ENCODE measurements at places on chromosomes 4 and X. TPM values are rescaled to one million over a fixed set of nuclear protein-coding genes. Genes with fewer than 3 reads are reported as not detected.

Gene ZIC3
- total RNA-seq, result not detected

GRCh38 chrX:46704767-46705386 is 54.0 kb downstream of the SLC9A7 start:
- H3K36me3 ChIP-seq, result no peaks in the 10 kb centered on the region
- no peaks in the 10 kb centered on the region for H3K27me3 ChIP-seq
- H3K4me1 ChIP-seq, result no peaks in the 10 kb centered on the region

DNA sequence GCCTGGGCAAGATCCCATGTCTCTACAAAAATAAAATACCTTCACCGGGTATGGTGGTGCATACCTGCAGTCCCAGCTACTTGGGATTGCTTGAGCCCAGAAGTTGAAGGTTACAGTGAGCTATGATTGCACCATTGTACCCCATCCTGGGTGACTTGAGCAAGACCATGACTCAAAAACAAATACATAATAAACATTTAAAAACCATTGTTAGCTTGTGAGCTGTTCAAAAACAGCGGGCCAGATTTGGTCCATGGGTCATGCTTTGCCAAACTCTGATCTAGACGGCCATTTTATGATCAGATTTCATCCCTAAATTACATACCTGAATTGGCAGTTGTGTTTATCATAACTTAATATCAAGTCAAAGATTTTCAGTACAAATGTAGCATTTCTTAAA is 76.0 kb upstream of the GPM6B start:
- no peaks in the 10 kb centered on the region for H3K36me3 ChIP-seq
- no peak overlapping the region for H3K4me3 ChIP-seq
- H3K27me3 ChIP-seq, result no peaks in the 10 kb centered on the region
- no peak overlapping the region for H3K27ac ChIP-seq
- no peak for DNase-seq

Gene CFP
- total RNA-seq, result 1.8 TPM

- no peak overlapping the region for H3K27ac ChIP-seq
- H3K36me3 ChIP-seq, result no peaks in the 10 kb centered on the region
- H3K4me3 ChIP-seq, result no peak overlapping the region
Measured at GRCh38 chrX:18981124-18981807, 2.6 kb downstream of the PHKA2 start.

DNA sequence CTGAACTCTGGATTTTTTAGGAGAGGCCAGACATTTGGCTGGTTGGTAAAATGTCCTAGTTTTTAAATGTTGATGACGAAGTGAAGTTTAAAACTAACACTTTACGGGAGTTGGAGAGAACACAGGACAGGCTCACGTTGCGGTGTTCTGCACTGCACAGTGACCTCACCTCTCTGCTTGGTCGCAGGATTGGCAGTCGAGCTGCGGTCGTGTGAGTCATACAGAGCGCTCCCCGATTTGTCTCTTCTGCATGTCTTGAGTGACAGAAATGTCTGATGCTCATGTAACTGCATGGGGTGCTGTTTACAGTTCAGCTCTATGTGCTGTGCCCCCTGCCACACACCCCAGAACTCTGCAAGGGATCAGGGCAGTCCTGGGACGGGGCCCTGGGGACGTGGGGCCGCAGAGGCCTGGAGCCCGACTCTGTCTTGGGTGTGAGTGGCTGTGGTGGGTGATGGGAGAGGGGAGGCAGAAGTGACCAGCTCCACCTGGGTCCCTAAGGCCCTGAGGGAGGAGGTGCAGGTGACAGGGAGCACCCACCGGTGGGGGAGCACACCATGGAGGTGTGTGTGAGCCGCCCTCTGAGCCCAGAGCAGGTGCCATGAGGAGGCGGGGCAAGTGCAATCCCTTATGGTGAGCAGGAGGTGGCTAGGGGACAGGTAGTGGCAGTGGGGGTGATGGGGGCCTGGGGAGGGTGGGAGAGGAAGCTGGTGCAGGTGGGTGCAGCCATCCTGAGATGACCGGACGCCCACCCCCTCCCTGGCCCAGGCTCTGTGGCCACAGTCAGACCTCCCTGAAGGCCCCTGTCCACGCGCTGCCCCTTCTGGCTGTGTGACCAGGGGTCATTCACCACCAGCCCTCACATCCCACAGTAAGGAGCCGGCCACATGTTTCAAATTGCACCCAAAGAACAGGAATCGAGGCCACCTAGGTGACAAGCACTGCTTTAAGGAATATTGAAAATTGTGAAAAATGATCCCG is 77.9 kb upstream of the ADRA2C start:
- no peak for DNase-seq
- H3K27me3 ChIP-seq, result no peaks in the 10 kb centered on the region
- H3K4me1 ChIP-seq, result no peaks in the 10 kb centered on the region
- H3K27ac ChIP-seq, result no peak overlapping the region
- no peak overlapping the region for H3K4me3 ChIP-seq
- H3K36me3 ChIP-seq, result no peaks in the 10 kb centered on the region

- H3K27me3 ChIP-seq, result no peaks in the 10 kb centered on the region
- H3K4me1 ChIP-seq, result no peaks in the 10 kb centered on the region
- H3K36me3 ChIP-seq, result no peaks in the 10 kb centered on the region
- DNase-seq, result no peak
- no peak overlapping the region for H3K27ac ChIP-seq
- no peak overlapping the region for H3K4me3 ChIP-seq
Measured at GRCh38 chr4:77163641-77164040, 6.6 kb downstream of the CCNG2 start.

Gene CT45A1
- not detected for total RNA-seq

Gene ZMAT1
- 0.61 TPM for total RNA-seq

DNA sequence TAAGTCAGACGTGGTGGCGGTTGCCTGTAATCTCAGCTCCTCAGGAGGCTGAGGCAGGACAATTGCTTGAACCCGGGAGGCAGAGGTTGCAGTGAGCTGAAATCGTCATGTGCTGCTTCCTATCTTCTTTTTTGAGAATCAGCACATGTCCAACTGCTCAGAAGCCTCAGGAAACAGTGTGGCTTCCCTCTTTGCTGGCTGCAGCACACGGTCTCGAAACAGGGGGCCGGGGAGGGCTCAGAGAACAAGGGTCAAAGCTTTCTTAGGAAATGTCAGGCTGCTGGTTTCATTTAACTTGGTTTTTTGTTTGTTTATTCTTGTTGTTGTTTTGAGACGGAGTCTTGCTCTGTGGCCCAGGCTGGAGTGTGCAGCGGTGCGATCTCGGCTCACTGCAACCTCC is 31.3 kb downstream of the CRLF2 start:
- no peak overlapping the region for H3K27ac ChIP-seq
- H3K4me3 ChIP-seq, result no peak overlapping the region
- DNase-seq, result no peak
- H3K4me1 ChIP-seq, result no peaks in the 10 kb centered on the region

Gene GAGE12J
- not detected for total RNA-seq

DNA sequence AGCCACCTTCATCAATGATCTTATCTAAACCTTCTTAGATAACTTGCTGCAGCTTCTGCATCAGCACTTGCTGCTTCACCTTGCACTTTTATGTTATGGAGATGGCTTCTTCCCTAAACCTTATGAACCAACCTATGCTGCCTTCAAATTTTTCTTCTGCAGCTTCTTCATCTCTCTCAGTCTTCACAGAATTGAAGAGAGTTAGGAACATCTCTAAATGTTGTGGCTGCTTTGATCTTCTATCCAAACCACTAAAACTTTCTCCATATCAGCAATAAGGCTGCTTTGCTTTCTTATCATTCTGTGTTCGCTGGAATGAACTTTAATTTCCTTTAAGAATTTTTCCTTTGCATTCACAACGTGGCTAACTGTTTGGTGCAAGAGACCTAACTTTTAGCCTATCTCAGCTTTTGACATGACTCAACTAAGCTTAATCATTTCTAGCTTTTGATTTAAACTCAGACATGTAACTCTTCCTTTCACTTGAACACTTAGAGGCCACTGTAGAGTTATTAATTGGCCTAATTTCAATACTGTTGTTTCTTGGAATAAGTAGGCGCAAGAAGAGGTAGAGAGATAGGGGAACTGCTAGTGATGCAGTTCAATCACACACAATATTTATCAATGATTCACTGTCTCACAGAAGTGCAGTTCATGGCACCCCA is 36.1 kb upstream of the CORIN start:
- H3K4me1 ChIP-seq, result no peaks in the 10 kb centered on the region
- no peak overlapping the region for H3K4me3 ChIP-seq
- H3K36me3 ChIP-seq, result peaks cover 13% of the 10 kb centered on the region
- no peak overlapping the region for H3K27ac ChIP-seq

GRCh38 chr4:40962551-40963180 is 212.9 kb downstream of the NSUN7 start:
- no peaks in the 10 kb centered on the region for H3K4me1 ChIP-seq
- H3K4me3 ChIP-seq, result no peak overlapping the region
- no peaks in the 10 kb centered on the region for H3K27me3 ChIP-seq
- no peak for DNase-seq
- no peaks in the 10 kb centered on the region for H3K36me3 ChIP-seq

DNA sequence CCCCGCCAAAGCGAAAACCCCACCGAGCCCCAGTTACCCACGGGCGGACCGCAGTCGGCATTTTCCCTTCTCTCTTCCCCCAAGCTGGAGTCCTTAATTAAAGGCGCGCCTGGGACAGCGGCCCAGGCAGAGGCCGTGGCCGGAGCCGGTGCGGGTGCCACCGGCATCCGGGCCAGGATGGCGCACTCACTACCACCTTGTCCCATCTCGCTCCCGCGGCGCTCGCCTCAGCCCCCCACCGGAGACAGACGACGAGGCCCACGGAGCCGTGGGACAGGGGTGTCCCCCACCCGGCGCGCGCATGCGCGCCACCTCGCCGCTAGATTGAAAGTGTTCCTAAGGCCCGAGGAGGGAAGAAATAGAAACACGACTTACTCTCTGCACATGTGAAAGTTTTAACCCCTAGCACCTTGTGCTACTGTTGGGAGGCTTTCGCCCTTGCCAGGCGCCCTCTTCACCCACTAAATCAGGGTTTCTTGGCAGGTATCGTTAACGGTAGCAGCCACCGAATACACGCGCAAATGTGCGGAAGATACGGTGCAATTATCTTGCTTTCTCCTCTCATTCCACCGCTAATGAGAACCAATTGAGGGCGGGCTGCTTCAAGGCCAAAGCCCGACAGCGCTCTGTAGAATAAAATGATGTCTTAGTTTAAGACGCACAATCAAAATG is 64.3 kb upstream of the CCDC160 start:
- H3K27ac ChIP-seq, result no peak overlapping the region
- peak overlapping the region; percentile 68 for H3K4me3 ChIP-seq

GRCh38 chrX:152640034-152640818 is 2.5 kb downstream of the GABRQ start:
- no peak overlapping the region for H3K4me3 ChIP-seq
- H3K4me1 ChIP-seq, result no peaks in the 10 kb centered on the region
- H3K27me3 ChIP-seq, result no peaks in the 10 kb centered on the region

Gene ADAM29
- total RNA-seq, result not detected

GRCh38 chrX:115400960-115401359 is 111.4 kb downstream of the LUZP4 start:
- no peaks in the 10 kb centered on the region for H3K36me3 ChIP-seq
- DNase-seq, result no peak
- no peak overlapping the region for H3K4me3 ChIP-seq
- no peaks in the 10 kb centered on the region for H3K27me3 ChIP-seq

- no peak overlapping the region for H3K4me3 ChIP-seq
- no peaks in the 10 kb centered on the region for H3K27me3 ChIP-seq
- H3K36me3 ChIP-seq, result no peaks in the 10 kb centered on the region
- H3K4me1 ChIP-seq, result no peaks in the 10 kb centered on the region
- H3K27ac ChIP-seq, result no peak overlapping the region
Measured at GRCh38 chrX:17613979-17614588, 123.2 kb upstream of the SCML1 start.

Gene SPATA4
- not detected for total RNA-seq

DNA sequence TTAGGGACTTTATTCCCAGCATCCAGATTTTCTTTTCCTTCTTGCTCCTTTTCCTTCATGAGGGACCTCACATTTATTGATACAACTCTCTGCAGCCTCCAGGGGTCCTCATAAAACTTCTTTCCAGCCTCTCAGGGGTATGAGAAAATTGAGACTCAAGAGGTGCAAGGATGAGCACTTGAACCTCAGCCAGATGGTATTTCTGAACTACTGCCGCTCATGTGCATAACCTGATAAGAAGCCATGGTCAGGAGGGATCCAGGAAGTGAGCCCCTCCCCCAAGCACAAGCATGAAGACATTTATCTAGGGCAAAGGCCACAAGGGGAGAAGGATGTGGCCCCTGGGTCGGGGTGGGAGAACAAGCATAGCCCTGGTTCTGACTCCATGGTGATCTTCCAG is 73.3 kb downstream of the TSPAN7 start:
- DNase-seq, result no peak
- no peaks in the 10 kb centered on the region for H3K27me3 ChIP-seq
- no peak overlapping the region for H3K4me3 ChIP-seq
- no peaks in the 10 kb centered on the region for H3K36me3 ChIP-seq
- H3K27ac ChIP-seq, result no peak overlapping the region
- H3K4me1 ChIP-seq, result no peaks in the 10 kb centered on the region

DNA sequence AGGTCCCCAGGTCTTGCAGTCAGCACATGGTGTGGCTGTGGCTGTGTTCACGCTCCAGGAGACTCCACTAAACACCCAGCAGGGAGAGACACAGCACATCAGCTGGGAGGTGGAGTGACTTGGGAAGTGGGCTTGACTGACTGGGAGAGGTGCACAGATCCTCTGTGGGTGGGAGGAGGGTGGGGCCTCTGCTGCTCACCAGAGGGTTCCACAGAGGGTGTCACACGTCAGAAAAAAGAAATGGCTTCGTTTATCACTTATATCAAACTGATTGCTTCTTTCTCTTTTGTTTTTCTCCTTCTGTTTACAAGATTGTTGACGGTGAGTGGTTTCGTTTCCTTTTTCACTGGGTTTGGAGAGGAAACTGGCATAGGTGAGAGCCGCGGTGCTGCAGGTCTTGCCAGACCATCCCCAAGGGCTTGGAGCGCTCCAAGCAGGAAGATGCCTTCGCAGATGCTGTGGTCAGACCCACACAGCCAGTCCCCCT is 24.8 kb upstream of the FAM193A start:
- DNase-seq, result no peak
- H3K27ac ChIP-seq, result no peak overlapping the region
- H3K36me3 ChIP-seq, result peaks cover 26% of the 10 kb centered on the region
- H3K4me1 ChIP-seq, result no peaks in the 10 kb centered on the region

Gene MAPK10
- 8.6 TPM for total RNA-seq

DNA sequence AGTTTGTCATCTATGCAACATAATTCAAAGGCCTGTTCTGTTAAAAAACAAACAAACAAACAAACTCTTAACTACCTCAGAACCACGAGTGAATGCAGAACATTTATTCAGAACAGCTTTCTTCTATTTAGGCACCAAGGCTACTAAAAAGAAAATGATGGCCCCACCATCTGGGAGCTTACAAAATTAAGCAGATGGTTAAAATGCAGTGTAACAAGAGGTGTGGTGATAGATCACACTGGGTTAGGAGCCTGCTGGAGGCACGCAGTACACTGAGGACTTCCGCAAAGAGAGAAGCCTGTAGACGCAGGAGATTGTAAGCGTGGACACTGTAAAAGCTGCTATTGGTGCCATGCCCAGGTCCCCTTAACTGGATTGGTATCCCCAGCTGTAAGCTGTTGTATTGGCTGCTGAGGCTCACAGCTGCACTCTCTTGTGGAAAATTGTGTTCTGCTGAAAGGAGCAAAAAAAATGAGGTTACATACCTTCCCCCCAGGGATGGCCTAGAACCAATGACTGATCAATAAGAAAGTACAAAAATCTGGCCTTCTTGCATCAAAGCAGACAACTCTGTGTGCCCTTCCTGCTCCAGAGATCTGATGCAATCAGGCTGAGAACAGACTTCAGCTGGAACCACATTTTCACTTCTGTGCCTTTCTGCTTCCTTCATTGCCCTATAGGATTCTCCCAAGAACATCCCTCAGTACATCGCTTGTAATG is 60.0 kb downstream of the SHROOM3 start:
- no peak for DNase-seq
- H3K27me3 ChIP-seq, result no peaks in the 10 kb centered on the region
- H3K36me3 ChIP-seq, result no peaks in the 10 kb centered on the region
- no peak overlapping the region for H3K4me3 ChIP-seq
- no peaks in the 10 kb centered on the region for H3K4me1 ChIP-seq

- DNase-seq, result no peak
- H3K27ac ChIP-seq, result no peak overlapping the region
- peaks cover 100% of the 10 kb centered on the region for H3K36me3 ChIP-seq
Measured at GRCh38 chr4:1834047-1834775, 21.7 kb downstream of the LETM1 start.
